ENCODE measurements at places on chromosomes 7 and 10.

DNA sequence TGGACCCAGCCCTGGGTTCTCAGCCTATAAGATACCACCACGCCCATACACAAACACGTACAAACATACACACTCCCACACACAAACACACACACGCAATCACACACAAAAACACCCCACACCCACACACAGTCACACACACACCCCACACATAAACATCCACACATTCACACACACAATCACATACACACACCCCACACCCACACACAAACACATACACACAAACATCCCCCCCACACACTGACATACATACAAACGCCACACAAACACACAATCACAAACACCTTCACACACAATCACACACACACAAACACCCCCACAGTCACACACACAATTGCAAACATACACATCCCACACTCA, 79.3 kb upstream of the CPXM2 start:
- no peak for DNase-seq

- DNase-seq, result no peak
These were observed 244.5 kb downstream of the GATA3 start for GRCh38 chr10:8298896-8299570.

DNA sequence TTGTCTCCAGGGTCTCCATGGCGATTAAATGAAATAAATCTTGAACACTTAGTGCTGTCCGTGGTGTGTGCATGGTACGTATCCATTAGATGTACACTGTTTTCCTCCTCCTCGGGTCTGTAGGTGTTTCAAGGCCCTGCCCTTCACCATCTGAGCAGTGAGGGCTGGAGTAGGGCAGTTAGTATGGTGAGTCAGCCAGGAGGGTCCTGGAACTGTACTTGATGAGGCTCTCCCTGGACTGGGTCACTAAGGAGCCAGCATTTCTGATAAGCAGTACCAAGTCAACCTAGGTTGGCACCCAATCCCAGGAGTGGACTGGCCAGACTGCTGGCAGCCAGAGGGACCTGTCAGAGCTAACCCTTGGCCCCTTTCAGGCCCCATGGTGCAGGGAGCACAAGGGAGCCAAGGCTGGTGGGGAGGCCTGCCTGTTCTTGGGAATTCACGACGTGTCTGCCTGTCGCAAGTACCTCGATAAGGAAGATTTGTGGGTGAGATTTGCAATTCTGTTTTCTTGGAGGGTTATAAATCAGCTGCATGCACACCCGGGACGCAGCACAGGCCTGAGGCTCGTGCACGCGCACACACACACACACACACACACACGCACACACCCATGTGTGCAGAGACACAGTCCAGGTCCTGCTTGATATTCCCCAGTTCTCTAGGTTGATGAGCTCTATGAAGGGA, 114.2 kb downstream of the ZMIZ1 start:
- no peak for DNase-seq

DNA sequence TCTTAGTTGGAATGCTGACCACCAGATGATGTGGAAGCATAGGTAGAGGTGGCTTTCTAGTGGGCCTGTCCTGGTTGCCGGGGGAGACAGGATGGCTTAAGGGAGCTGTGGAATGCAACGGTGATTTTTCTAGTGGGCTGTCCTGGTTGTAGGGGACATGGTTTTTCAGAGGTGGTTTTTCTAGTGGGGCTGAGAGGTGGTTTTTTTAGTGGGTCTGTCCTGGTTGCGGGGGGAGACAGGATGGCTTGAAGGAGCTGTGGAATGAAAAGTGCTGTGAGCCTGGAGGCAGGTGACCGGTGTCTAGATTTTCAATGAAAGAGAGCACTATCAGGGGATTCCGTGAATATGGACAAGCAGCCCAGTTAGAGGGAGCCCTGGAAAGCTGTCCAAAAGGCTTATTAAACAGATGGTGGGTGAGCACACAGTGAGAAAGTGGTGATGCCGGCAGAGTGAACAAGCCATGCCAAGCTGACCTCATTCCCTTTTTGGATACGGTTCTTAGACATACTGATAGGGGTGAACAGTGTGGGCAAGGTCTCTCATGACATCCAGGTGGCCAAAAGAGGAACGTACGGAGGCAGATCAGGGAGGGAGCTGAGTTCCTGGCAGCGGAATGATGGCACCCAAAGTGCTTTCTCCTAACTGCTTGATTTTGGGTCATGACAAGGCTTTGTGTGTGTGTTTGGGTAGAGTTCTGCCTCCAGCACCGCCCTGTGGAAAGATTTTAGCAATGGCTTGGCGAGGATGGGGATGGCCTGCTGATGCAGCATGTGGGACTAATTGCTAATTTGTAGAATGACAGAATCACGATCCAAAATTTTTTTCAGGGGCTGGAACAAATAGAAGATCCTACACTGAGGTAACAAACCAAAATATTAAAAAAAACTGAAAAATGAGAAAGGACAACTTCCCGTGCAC, 126.6 kb downstream of the TMEM178B start:
- DNase-seq, result no peak

DNA sequence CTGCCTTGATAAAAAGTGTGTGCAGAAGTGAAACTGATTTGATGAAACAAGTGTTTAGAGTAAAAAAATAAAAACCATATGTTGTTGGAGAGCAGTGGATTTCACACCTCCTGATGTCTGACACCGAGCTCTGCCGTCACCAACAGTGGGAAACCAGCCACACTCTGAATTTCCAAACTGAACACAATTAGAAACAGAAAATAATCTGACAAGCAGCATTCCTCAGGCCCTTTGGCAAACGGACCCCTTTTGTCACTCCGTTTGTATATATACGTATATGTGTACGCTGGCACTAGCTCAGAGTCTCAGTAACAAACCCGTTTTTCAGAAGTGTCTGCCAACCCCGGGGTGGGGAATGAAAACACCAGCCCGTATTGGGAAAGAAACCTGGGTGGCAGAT, 32.4 kb downstream of the TACC2 start:
- no peak for DNase-seq

DNA sequence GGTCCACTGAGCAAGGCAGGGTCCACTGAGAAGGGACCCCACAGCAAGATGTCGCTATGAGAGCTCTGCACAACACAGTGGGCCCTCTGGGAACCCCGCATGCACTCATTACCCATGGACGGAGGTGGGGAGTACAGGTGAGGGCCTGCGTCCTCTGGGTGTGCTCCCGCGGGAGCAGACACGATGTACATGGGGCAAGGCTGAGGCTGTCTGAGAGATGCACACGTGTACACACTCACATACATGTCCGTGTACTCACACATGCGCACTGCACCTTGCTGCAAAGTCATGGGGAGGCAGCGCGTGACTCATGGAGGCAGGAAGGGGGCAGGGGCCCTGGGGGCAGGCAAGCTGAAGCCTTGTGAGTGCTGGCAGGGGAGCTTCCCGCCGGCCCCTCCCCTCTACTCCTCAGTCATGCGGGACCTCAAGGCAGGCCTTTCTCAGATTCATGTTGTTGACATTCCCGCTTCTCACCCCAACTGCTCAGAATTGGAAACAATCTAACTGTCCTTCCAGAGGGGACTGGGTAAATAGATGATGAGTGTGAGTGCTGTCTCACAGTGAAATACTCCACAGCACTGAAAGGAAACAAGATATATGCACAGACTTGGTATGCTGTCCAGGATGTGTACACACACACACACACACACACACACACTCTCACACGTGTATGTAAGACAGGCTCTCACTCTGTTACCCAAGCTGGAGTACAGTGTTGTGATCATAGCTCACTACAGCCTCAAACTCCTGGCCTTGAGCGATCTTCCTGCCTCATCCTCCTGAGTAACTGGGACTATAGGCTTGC, 40.0 kb downstream of the GOLGA7B start:
- DNase-seq, result no peak

DNA sequence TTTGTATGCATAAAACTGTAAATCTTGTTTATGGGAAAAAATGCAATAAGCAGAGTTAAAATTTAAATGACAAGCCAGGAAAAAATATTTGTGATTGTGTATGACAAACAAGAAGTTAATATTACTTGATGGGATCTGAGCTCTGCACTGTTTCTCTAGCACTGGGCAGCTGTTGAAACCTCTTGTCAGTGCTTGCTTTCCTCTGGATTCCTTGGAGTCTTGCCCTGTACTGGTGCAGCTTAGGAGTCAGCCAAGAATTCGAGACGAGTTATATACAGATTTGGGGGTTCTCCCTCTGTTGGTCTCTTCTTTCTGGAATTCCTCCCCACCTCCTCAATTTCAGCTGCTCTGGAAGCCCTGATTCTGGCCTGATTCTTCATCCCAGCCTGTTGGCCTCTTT, 24.3 kb upstream of the OPN4 start:
- DNase-seq, result no peak

- no peak for DNase-seq
These were observed 88.4 kb downstream of the SH3PXD2A start for GRCh38 chr10:103766751-103767505.

GRCh38 chr10:95225136-95225535, 31.1 kb downstream of the ACSM6 start:
- DNase-seq, result no peak

Data from stimulated activated CD4-positive, alpha-beta T cell treated with anti-CD3 and anti-CD28 coated beads, Interleukin-1b, Interleukin-23, amount 100 ng/mL, for 1 hour (primary cell).